ENCODE measurements at places on chromosomes 2 and 18.
A peak's percentile ranks its signal among the peaks of the same experiment; 100 is the strongest.

DNA sequence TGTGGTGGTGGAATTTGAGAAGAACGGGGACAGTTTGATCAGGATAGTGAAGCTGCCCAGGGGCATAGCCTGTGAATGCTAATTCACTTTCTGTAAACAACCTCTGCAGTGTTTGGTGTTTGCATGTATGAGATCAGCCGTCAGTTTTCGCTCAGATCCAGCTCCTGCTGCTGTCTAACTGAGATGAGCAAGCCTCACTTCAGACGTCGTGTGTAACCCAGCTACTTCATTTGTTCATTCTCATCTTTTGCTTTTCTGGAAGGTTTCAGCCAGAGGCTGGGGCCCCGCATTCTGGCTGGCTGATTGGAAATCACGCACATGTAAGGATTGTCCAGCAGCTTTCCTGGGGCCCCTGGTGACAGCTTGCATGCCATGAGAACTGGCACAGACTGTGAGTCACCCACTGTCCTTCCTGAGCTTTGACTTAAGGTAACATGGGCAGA is 48.9 kb downstream of the LDLRAD4 start:
- no peak for DNase-seq

DNA sequence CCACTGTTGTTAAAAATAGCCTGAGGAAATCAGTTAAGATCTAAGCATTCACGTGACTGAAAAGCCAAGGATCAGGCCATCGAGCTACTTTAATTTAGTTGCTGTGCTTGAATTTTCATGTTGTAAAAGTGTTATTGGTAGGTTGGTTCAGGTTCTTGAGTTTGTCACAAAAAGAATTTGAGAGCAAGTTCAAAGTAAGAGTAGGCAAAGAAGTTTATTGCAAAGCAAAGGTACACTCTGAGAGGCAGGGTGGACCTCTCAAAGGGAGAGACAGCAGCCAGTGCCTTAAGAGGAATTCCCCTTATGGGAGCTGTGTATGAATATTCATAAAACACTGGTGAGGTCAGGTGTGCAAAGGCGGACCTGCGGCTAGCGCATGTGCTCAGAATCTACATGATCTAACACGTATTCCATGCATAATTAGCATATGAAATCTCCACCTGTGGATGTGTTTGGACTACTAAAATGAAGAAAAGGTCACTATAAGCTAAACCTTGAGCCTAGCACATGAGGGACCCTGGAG is 236.5 kb downstream of the NDUFA10 start:
- no peak for DNase-seq

- no peak for DNase-seq
Observed at GRCh38 chr2:145305889-145306288, 786.0 kb upstream of the ZEB2 start.

- no peak for DNase-seq
Observed at GRCh38 chr2:118667964-118668363, 179.5 kb downstream of the EN1 start.

DNA sequence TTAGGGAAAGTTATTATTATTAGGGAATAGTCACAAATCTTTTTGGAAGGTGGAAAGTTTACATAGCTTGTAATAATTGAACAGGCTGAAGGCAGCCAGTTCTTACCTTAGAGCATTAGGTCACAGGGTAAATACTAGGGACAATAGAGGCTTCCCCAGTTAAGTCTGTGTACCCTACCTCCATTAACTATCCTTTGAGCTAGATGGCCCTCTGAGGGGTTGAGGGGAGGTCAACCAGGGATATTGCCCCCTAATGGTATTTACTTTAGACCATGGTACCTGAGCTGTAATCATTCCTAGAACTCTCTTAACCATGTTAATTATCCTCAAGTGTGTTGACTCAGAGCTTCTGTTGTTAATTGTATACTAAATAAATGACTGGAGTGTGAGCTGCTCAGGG is 120.5 kb upstream of the SCN7A start:
- no peak for DNase-seq

DNA sequence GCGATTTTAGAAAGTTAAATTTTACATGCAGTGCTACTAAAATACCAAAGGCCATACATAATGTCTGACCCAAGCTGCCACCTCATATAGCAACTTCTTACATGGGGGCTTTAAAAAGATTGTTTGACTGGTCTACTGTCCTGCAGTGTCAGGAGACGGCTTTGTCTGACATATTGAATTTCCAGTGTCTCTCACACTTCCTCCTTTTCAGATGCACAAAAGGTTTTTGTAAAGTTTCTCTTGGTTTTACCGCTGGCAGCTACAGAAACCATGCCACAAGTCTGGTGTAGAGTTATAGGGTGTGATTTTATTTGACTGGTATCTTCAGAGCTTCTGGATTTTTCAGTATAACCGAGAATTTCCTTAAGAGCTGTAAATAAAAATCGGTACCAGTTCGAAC is 1.1 kb upstream of the ASAP2 start:
- no peak for DNase-seq

DNA sequence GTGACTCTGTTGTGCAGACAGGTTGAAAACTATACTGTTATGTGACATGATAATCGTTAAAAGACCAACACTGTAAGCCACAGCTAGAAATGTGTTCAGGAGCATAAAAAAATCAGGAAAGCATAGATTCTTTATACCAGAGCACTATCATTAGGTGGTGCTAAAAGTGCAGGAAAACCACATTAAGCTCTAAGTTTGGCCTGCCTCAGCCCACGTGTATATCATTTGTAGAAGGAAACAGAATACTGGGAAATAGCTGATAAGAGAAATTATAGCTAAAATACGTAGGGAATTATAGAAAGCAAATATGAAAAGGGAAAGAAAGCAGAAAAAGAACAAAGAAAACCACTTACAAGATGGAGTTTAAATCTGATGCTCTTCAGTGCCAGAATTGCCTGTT is 26.5 kb upstream of the C2orf74 start:
- peak; percentile 27 for DNase-seq

DNA sequence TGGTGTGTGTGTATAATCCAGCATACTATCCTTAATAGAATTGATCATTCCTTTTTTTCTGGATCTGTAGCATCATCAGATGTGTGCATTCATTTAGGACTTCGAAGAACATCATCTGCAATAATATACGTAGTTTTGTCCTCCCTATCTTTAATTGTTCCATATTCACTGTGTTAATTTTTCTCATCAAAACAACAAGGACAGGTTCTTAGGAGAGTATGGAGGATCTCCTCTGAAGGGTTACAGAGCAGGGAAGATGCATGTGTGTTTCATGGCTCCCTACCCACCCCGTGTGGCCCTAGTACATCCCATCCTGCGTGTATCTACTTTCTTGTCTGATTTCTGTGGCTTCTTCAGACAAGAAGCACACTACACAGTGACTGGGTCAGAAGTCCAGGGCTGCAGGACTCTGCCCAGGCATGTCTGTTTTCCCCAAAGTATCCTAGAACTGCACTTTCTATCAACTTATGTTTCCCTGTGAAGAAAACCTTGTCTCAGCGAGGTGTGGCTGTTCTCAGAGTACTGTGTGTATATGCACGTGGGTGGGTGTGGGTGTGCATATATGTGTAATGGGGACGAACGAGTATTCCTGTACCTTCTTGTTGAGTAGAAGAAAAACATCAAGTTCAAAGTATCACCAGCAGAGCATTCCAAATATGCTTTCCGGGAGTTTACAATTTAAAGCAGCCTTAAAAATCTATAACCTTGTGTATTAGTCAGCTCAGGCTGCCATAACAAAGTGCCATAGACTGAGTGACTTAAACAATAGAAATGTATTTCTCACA is 220.4 kb upstream of the FOSL2 start:
- no peak for DNase-seq

DNA sequence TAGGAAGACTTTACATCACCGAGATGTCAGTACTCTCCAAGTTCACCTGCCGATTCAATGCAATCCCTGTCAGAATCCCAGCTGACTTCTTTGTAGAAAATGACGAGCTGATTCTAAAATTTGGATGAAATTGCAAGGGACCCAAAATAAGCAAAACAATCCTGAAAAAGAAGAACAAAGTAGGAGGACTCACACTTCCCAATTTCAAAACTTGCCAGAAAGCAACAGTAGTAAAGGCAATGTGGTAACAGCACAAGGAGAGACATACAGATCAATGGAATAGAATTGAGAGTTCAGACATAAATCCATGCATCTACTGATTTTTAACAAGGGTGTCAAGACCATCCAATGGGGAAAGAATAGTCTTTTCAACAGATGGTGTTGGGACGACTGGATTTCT is 52.2 kb downstream of the SMAD7 start:
- DNase-seq: no peak

DNA sequence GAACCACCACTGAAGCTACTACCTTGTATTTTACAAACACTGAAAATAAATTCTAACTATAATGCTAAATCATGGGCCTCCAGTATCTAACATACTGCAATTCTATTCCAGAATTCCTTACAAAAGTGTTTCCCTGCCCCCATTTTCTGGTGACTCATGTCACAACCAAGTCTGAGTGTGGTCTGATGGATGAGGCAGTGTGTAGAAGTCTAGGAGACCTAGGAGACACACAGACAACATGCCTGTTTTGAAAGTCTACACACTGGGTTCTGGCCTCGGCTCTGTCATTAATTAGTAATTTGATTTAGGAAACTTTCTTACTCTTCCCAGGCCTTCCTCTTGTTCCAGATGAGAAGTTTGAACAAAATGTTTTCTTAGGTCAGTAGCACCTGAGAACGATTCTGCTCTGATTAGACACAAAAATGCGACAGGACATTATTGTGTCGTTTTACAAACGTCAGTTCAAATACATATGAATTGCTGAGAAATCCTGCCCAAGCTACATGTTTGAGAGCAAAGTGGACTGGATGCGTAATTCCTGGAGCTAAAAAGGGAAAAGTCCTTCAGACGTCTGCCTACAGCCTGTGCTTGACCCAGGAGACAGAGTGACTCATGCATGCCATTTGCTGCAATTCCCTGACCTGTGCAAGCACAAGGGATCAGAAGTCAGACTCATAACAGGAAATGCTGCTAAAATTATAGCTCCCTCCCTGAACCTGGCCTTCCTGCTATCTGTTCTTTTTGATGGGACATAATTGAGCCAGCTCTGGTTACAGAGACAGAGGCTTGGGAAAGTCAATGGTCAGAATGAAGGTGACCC is 494.4 kb downstream of the SOX11 start:
- no peak for DNase-seq

DNA sequence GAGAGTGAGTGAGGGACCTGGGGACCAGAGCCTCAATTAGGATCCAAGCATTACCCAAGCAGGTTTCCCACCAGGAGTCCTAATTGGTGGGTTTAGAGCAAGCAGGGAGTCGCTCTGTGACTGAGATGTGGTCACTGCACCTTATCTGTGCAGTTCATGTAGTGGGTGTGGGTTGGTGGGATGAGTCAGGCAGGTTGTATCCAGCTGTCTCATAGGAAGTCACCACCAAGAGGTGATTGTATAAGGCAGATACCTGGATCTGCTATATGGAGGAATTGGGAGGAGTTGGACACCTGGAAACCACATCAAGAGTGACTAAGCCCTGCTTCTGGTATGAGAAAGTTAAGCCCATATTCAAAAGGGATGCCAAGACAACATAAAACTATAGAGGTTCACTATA is 106.8 kb downstream of the ARHGAP28 start:
- DNase-seq: peak; percentile 40

DNA sequence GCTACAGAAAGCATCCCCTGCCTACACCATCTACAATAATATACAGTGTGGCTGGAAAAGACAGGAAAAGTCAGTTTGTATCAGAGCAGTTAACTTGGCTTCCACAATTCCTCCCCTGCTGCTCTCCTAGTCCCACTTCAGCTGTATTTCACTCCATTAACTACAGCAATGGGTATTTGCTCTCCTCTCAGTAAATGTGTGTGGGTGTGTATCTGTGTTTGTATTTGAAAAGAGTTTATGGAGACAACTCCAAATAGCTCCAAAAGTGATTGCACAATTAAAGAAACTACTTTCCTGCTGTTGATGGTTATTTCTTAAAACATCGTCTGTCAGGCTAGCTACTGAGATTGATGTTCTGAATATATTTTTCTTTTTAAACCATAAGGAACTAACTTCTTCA is 333.7 kb upstream of the FIGN start:
- no peak for DNase-seq

- no peak for DNase-seq
Observed at GRCh38 chr18:50072146-50072545, 122.8 kb downstream of the MYO5B start.

- DNase-seq: no peak
Observed at GRCh38 chr2:88827821-88828220, 136.3 kb downstream of the RPIA start.

- DNase-seq: no peak
Observed at GRCh38 chr2:32721376-32721775, 93.5 kb downstream of the TTC27 start.

GRCh38 chr18:50009773-50010335 is 185.1 kb downstream of the MYO5B start:
- no peak for DNase-seq

DNA sequence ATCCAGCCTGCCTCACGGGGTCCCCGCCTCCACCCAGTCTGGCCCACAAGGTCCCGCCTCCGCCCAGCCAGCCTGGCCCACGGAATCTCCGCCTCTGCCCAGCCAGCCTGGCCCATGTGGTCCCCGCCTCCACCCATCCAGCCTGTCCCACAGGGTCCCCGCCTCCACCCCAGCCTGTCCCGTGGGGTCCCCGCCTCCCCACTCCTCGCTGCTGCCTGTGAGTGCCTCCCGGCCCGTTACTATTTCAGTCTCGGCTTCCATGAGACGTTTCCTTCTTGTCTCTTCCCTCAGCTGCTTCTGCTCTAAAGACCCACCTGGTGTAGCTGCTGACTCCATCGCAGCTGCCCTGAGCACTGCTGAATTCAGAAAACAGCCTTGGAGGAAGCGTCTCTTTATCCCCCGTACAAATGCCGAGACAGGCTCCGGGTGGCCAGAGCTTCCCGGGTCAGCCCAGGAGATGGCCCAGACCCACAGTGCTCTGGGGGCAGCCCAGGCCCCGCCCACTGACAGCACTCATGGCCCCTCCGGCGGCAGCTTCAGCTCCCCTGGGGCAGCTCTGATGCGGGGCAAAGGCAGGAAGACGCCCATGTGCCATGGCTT is 69.8 kb downstream of the NFATC1 start:
- DNase-seq: no peak

DNA sequence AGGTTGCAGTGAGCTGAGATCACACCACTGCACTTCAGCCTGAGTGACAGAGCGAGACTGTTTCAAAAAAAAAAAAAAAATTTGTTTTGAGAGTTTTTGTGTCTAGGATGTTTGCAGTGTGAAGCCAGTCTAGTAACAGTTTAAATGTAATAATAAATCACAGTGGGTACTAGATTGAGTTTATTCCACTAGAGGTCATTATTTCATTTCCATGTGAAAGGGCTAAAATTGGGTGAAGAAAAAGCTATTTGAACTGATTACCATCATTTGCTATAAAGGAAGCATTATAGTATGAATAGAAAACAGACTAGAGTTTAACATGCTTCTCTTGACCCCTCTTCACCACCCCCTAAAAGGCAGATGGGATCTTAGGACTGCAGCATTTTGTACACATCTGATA is 20.3 kb downstream of the SNRPD1 start:
- DNase-seq: no peak

- DNase-seq: no peak
Observed at GRCh38 chr2:174692256-174692919, 71.9 kb downstream of the CHRNA1 start.

DNA sequence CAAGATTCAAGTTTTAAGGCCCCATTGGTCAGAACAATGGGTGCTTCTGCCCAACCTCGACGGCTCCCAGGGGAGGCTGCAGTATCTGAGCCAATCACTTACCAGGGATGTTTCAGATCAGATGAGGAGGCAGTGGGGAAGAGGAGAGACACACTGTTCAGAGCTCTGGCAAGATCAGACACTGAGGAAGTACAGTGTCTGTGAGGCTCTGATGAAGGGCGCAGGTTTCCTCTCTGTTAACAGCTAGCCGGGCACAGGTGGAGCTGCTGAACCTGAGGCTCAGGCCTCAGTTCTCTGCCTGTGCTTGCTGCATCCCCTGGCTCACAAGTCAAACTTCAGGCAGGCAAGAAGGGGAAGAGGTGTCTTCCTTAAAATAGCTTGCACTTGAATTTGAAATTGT is 69.7 kb downstream of the TPO start:
- DNase-seq: no peak

All from NCI-H226 (cell line).